Endothelial cell (in vitro differentiated cells): ENCODE measurements at places on chromosomes 7 and 10.

DNA sequence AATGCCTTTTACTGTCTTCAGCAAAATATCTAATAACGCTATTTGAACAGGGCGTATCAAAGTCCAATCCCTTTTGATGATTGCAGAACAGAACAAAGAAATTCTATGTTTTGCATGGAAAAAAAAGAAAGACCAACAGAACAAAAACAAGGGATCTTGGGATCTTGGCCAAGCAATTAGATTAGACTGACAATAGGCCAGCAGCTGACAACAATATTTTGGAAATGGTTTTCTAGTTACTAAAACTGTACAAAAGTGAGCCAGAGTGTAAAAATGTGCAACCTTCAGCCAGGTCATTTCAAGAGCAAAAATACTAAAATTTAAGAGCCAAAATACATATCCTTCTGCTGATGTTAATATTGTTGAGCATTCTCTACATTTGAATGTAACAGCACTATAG is 716.5 kb upstream of the KCND2 start:
- DNase-seq, result no peak

GRCh38 chr7:107312418-107312817 is 143.6 kb downstream of the HBP1 start:
- no peak for DNase-seq

DNA sequence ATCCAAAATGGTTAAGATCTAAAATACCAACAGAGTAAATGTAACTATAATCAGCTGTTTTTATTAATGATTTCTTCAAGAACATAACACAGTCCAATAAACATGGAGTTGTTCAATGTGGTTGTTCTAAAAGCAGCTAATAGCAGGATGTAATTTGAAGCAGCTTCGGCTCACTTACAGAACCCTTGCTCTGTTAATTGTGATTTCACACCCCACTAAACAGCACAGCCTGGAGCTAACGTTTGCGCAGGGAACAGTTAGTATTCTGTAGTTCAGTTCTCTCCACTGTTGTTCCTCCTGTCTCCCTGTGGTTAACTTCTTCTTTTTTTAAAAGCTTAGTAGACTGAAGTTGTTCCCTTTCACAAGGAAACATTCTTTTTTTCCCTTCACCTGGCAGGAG is 104.0 kb downstream of the GRM3 start:
- DNase-seq, result no peak

DNA sequence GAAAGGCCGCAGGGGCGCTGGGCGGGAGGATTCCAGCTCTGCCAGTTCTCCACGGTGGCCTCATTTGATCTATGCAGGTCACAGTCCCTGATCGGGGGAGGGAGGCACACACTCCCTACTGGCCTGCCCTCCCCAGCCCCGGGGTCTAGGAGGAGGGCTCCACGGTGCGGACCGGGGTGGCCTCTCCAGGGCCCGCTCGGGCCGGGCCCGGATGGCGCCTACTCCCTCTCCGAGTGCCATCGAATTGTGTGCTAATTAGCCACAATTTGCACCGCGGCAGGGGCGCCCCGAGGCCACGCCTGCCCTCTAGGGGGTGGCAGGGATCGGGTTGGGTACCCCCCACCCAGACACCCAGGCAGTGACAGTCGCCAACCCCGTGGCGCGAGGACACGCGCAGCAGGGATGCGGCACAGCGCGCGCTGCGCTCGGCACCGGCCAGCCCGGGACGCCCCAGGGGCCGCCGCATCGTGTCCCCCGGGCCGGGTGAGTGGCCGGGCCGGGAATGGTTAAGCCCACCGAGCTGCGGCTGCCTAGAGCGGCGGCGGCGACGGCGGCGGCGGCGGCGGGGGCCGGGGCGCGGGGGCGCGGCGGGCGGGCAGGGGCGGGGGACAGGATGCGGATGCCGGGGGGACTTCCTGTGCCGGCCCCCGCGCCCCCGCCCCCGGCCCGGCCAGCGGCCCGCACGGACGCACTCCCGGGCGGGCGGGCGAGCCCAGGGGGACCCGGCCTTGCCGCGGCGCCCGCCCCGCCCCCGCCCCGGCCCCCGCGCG is at the start of gene ZNF853:
ZNF853 (plus strand) TSS at position 658 of the 770 bp plus-strand sequence. CDS start 565 bp downstream, outside the sequence.
- peak; percentile 45 for DNase-seq

DNA sequence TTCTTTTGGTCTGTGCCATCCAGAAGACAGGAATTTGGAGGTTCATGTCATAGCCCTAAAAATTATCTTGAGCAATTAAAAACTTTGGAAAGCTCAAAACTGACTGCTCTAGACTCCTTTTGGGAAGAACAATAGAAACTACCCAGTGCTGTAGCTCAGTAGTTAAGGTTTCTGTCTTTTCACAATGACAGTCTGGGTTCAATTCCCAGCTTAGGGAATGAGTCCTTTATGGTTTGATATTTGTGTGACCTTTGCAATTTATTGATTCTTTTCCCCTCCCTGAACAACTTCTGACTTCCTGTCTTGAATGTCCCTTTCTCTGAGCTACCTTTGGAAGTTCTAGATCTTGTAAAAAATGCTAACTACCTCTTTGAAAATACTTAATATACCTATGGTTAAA is 603.3 kb upstream of the IGFBP3 start:
- no peak for DNase-seq

- DNase-seq, result no peak
These were observed 140.2 kb downstream of the LCOR start for GRCh38 chr10:96972264-96972663.

DNA sequence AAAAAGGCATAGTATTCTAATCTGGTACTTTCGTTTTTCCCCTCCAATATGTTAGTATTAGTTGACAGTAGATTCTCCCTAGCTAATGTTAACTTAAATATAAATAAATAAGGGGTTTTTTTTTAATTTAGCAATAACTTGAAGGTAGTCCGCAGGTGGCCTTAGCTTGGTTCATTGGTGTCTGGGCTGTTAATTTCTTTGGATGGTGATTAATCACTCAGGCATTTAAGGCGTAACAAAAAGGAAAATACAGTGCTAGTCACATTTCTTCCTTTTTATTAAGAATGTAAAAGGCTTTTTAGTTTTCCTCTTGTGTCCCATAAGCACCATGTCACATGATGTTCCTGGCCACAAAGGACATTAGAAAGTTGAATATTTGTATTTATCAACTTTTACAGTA is 161.0 kb upstream of the POT1 start:
- no peak for DNase-seq

DNA sequence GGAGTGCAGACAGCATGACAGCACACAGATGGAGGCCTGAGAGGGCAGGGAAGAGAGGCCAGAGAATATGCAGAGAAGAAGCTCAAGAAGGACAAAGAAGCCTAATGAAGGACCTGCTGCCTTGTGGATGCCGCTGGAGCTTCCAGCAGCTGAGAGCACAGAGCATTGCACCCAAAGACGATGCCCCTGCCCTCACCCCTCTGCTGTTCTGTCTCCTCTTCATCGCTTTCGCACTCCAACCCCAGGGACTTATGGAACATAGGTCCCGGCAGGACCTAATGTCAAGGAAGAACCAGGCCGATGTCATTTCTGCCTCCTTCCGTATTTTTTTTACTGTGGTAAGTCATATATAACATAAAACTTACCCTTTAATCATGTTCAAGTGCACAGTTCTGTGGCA is 12.3 kb upstream of the INSIG1 start:
- no peak for DNase-seq

DNA sequence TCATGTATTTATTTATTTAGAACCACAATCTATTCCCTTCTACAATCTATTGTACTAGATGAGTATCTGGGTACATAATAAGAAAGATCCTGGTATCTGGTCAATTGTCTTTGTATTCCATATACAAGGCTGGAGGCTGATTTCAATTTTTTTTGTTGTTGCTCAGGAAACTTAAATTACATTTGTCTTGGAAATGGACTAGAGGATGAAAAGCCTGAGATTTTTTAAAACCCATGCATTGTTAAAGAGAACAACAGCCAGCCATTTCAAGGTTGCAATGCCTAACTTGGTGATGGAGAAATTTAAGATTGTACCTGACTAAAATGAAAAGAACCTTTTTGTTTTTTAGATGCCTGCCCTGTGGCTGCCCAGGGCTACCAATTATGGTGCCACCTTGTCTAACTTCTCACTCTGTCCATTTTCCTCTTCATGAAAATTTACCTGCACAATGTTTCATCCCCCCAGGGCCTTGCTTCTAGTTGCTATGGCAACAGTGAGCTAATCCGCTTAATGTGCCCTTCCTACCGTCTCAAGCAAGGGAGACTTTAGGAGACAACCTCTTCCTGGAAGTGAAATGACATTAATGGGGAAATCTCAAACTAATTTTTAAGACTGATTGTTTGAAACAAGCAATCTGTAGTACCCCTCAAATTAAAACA is 203.7 kb upstream of the PHYHIPL start:
- no peak for DNase-seq

GRCh38 chr7:10770176-10770575 is 203.5 kb upstream of the PHF14 start:
- DNase-seq, result no peak

DNA sequence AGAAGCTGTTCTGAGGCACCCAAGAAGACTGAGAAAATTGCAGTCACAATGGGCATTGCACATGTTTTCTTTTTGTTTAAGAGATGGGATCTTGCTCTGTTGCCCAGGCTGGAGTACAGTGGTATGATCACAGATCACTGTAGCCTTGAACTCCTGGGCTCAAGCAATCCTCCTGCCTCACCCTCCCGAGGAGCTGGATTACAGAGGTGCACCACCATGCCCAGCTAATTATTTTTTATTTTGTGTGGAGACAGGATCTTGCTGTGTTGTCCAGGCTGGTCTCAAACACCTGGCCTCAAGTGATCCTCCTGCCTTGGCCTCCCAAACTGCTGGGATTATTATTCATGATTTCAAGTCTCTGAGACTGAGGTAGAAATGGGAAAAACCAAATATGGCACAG is 168.7 kb downstream of the PIP4K2A start:
- no peak for DNase-seq

- no peak for DNase-seq
These were observed 688.0 kb upstream of the ANKRD30A start for GRCh38 chr10:36437367-36437766.

GRCh38 chr7:32036557-32036956 is 33.6 kb downstream of the PDE1C start:
- no peak for DNase-seq

- DNase-seq, result no peak
These were observed 80.9 kb downstream of the LRMDA start for GRCh38 chr10:75512203-75512933.

GRCh38 chr7:19610194-19610943 is 98.5 kb downstream of the POLR1F start:
- no peak for DNase-seq

DNA sequence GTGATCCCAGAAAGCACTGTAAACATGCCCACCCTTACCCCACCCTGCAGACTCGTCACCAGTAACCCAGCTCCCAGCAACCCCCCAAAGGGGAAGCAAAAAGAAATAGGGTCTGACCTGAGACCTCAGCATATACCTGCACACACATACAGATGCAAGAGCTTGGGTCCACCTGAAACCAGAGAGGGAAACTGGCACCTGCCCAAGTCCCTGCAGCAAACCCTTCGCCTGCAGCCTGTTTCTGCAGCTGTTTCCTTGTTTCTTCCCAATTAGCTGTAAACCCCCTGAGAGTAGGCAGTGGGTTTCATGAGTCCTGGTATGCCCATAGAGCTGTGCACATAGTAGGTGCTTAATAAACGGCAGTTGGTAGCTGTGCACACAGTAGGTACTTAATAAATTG is 140.5 kb downstream of the FGFR2 start:
- DNase-seq, result no peak

GRCh38 chr10:124092250-124092859 is 1.0 kb downstream of the CHST15 start:
- peak; percentile 64 for DNase-seq

- DNase-seq, result no peak
These were observed 9.5 kb upstream of the ASAH2 start for GRCh38 chr10:50260791-50261281.

DNA sequence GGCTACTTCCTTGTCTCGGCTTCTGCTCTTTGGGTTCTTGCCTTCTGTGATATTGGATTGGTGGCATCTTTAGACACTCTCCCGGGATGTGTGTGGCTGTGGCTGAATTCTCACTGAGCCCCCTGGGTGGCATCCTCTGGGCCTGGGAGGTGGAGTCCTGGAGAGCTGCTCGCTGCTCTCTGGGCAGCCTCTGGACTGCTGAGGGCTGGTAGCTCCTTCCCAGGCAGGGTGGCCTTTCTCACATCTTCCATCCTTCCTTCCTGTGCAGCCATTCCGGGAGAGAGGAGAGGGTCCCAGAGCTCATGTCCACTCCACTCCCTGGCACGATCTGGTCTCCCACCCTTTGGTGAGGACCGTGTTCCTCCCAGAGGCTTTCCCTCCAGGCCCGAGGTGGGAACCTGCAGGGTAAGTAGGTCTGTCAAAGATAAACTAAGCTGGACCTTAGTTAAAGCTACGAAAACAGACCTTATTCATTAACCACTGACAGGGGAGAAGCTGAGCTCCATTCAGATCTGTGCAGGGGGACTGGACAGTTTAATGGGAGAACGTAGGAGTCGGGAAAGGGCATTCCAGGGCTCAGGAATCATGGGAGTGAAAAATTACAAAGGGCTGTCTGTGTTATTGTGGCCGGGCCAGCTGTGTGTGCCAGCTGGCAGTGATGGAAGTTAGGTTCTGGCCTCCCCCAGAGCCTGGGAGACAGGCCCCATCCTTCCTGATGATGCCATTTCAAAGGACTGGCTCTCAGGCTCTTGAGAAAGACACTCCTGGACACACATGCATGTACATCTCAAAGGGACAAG is 8.7 kb downstream of the ATP6V0E2 start:
- no peak for DNase-seq

GRCh38 chr7:117827862-117828261 is 45.4 kb downstream of the CTTNBP2 start:
- DNase-seq, result no peak

DNA sequence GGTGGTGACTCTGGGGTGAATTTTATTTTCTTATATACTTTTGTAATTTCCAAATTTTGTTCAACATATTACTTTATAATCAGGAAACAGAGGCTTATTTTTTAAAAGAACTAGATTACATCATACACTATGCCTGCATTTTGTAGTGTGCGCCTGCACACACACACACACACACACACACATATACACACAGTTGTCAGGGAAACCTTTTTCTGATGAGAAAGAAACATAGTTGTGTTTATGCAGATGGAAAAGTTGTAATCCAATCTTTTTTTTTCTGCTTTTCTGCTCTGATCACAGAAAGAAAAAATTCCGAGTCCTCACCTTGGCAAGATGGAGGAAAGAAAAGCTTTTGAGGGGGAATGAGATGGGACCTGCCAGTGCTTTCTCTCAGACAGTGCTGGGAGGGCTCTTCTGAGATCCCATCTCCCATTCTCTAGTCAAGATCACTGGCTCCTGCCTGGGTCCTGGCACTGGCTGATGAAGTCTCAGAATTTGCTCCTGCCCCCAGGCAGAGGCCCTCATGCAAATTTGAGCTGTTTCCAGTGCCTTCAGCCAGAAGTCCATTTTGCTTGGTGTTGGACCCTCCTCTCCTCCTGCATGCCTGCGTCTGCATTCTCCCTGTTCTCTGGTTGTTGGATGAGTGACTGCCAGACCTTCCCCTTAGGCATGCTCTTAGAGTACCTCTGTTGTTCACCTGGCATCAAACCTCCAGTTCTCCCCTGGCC is 59.7 kb downstream of the TLL2 start:
- no peak for DNase-seq

DNA sequence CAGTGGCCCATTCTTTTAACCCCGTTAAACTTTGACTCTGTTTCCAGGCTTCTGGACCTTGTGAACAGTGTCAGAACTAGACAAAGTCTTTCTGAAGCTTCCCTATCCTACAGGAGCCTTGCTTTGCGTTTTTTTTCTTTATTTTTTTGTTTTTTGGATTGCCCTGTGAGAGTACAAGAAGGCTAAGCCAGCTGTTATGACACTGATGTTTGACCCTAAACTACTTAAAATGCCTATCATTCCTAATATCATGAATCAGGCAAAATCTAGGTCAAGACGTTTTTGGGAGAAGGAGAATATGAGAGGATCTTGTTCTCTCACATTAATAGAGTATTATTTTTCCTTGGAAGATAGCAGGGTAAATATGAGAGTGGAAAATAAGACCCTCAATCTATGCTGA is 79.8 kb downstream of the EPDR1 start:
- DNase-seq, result no peak
